Motor neuron (in vitro differentiated cells): ENCODE measurements at places on chromosomes 5 and 9. TPM values are rescaled to one million over a fixed set of nuclear protein-coding genes. Genes with fewer than 3 reads are reported as not detected.

Gene HAUS6
- 9.5 and 10.3 TPM in 2 replicates for total RNA-seq

DNA sequence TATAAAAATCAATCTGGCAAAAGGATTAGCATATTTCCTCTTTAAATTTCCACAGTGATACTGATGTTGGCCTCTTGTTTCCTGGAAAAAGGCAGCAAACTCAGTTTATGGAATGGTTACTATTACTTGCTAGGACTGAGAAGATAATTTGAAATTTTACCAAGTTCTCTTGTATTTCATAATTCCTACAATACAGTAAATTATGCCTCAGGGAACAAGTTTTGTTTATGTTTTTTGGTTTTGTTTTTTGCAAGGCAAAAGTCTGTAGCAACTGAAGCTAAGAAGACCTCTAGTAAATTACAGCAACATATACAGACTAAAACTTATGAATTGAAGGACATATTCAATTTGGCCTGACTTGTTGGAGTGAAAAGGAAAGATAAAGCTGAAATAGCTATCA, 30.2 kb upstream of the SLCO6A1 start:
- ATAC-seq, result no peak

DNA sequence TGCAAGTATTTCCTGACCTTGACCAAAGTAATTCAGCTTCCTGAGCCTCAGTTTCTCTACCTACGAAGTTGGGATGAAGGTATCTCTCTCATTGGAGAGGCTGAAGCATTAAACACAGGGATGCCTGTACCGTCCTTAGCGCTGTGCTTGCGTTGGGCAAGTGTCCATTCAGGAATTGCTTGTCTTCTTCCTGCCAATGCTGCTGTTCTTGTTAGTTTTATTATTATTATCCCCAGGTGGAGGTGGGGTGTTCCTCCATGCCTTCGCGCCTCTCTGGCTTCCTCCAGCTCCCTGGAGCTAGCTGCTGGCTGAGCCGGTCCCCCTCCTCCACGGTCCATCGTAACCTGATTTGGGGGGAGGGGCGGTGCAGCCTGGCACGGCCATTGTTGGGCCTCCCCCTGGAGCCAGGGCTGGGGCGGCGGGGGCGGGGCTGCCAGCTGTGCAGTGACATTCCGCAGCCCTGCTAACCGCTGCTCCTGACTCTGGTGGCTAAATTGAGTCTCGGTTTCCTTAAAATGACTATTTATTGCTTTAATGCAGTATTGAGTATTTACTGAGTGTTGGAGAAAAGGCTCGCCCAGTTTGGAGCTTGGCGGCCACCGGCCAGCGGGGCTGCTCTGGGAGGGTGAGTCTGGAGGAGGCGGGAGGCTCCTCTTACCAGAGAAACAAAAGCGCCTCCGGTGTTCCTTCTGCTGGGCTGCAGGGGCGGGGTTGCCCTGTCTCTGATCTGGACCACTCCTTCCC, 51.3 kb downstream of the LMX1B start:
- ATAC-seq, result peak; percentile 76

DNA sequence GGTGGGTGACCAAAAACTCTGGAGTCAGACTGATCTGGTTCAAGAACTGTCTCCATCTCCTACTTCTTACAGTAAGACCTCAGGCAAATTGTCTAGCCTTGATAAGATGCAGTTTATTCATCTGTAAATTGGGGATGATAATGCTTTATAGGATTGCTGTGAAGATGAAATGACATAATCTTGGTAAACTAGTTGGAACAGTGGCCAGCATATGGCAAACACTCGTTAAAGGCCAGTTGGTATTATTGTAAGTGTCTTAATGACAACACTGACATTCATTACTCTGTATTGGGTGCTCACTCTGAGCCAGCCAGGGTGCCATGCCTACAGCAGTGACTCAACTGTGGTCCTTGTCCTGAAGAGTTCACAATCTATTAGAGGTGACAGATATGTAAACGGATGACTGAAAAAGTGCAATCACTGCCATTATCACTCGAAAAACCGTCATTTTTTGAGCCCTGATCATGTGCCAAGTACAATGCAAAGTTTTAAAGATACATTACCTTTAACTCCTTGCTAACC, 84.9 kb upstream of the HSPA9 start:
- ATAC-seq, result no peak

- no peak for ATAC-seq
Measured at GRCh38 chr9:34206561-34206960, 27.7 kb downstream of the UBAP1 start.
